Pulmonary artery endothelial cell (primary cell): ENCODE measurements at places on chromosomes 13 and 19. TPM values are rescaled to one million over a fixed set of nuclear protein-coding genes. Genes with fewer than 3 reads are reported as not detected.

Gene PTGER1
- total RNA-seq, result 0.71 and 0.73 TPM in 2 replicates

Gene COL5A3
- total RNA-seq, result not detected in 2 replicates

Gene RASL11A
- 3.8 and 4.0 TPM in 2 replicates for total RNA-seq

Gene ZNF229
- 15.2 and 18.8 TPM in 2 replicates for total RNA-seq

Gene C13orf42
- total RNA-seq, result not detected in 2 replicates

Gene OR7C1
- not detected in 2 replicates for total RNA-seq

Gene REXO1
- total RNA-seq, result 6.5 and 6.8 TPM in 2 replicates

Gene CEACAM8
- total RNA-seq, result not detected in 2 replicates

Gene LIN7B
- 1.4 and 2.3 TPM in 2 replicates for total RNA-seq

Gene ZNF90
- 0.66 and 1.8 TPM in 2 replicates for total RNA-seq
